ENCODE measurements at places on chromosomes 16 and 17.
A peak's percentile ranks its signal among the peaks of the same experiment; 100 is the strongest.

- DNase-seq, result no peak
Observed at GRCh38 chr16:6993544-6993943, 339.1 kb upstream of the RBFOX1 start.

GRCh38 chr16:86925067-86925791 lies 346.9 kb downstream of the FOXL1 start:
- peak; percentile 81 for DNase-seq

GRCh38 chr16:62821824-62822223 lies 785.6 kb upstream of the CDH8 start:
- no peak for DNase-seq

GRCh38 chr17:3015890-3016289 lies 47.5 kb downstream of the OR1D5 start:
- DNase-seq, result no peak

DNA sequence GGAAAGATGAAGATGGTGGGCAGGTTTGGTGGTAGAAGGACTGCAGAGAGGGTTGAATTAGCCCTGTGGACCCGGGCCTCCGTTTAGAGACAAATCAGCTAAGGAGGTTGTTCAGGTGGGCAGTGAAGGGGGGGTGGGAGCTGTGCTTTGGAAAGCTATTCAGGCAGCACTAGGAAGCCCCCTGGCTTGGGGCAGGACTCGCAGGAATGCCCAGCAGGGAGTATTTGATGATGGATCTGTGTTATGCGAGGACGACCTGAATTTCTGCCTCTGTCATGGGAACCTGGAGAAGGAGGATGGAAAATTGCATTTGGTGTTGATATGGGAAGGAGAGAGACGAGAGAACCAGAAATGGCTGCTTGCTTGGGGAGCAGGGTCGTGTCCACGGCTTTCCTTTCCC lies 3.5 kb downstream of the SPDYE4 start:
- no peak for DNase-seq

DNA sequence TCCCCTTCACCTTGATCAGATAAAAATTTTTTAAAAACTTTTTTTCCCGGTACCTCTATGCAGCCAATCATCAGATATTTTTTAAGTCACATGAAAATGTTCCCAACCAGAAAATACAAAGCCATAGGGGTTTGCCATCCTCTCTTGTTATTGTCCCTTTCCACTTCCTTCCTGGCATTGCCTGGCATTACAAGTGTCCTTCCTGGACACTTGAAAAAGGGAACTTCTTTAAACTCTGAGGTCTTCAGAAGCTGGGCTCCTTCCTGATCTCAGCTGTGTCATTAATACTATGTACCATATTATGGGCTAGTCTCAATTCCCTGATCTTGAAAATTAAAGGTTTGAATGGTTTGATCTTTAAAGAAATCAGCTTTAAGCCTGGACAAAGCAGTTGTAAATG lies 64.9 kb downstream of the TEX14 start:
- no peak for DNase-seq

DNA sequence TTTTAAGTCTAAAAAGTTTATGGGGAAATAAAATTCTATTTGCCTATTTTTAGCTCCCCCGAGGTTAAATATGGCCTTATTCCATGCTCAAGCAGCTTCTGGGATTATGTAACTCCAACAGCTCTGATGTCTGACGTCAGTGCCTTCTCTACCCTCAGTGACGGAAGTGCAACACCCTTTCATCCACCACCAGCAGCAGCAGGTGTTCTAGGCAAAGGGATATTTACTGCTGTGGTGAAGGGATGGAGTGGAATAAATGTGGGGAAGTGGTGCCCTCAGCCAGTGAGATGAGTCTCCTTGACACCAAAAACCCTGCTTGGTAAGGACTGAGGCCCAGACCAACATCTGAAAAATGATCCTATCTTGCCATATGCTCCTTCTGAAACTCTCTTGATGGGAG lies 247.4 kb downstream of the SHISA9 start:
- DNase-seq, result no peak

GRCh38 chr17:60554377-60554788 lies 28.3 kb upstream of the APPBP2 start:
- peak; percentile 96 for DNase-seq

GRCh38 chr16:58337090-58337444 lies 42.2 kb upstream of the PRSS54 start:
- DNase-seq, result no peak

DNA sequence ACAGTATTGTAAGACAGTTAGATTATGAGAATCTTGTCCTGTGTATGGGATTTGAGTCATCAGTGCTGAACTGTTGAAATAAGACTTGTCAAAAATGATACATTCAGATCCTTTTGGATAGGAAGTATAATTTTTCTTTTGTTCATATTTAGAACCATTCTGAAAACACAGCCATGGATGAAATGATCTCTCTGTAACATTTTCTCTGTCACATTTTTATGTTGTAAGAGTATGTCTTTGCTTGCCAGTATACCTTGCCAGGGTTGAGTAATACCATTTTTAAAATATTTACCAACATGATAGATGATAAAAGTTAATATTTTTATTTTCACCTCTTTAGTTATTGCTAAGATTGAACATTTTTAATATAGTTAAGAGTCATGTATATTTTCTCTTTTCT lies 45.0 kb downstream of the NSRP1 start:
- DNase-seq, result peak; percentile 29

DNA sequence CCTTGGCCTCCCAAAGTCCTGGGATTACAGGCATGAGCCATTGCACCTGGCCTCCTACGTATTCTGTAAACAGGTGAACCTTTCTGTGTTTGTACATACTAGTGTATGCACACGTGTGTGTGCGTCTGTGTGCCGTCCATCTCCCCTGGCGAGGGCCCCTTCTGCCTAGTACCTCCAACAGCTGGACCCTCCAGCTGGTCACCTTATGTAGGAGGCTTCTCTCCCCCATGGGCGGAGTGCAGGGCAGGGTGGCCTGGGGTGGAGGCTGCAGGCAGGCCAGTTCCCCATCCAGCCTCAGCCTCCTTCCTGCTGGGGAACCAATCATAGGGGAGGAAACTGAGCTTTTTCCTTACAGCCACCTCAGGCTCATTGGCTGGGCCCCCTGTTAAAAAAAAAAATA lies 24.4 kb upstream of the DOC2B start:
- no peak for DNase-seq

DNA sequence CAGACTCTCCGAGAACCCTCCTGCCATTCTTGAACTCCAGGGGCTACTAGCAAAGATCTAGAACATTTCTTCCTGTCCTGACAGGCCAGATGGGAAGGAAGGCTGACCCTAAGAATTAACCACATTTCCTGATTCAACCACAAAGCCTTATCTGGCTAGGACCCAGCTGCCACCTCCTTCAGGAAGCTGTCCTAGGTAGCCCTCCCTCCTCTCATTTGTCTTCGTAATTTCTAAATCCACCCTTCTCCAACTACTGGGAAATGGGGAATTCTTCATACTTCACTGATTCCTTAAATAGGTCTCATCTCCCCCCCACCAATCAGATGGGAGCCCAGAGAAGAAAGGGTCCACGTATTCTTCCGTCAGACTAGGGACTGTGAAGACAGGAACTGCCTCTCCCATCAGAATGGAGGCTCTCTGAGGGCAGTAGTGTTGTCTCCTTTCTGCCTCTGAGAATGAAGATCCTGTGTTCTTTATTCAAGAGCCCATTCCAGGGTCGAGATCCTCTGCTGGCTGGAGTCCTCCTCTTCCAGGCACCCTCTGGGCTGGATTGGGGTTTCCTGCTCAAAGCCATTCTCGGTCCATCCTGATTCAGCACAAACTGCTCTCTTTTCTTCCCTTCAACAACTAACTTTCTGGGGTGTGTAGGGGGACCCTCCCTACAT lies 2.1 kb downstream of the SAMD14 start:
- DNase-seq, result peak; percentile 49

GRCh38 chr16:56539656-56540055 lies 19.8 kb upstream of the BBS2 start:
- no peak for DNase-seq

GRCh38 chr16:9115277-9115676 lies 23.8 kb downstream of the HAPSTR1 start:
- DNase-seq, result peak; percentile 38

DNA sequence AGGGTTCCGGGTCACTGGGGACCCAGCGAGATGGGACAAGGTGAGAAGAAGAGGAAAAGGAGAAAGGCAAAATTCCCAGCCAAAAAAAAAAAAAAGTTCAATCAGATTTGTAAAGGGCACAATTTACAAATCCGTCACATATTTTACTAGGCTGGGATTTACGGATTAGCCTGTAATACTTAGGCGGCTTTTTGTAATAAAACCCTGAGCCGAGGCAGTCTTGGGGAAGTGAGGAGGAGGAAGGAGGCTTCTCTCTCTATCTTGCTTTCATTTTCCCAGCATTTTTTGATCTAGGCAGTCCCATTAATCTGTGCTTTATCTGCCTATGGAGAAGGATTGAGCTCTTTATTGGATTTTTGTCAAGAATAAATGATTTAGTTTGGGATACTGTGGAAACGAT lies 130.6 kb upstream of the SDK2 start:
- DNase-seq, result no peak

DNA sequence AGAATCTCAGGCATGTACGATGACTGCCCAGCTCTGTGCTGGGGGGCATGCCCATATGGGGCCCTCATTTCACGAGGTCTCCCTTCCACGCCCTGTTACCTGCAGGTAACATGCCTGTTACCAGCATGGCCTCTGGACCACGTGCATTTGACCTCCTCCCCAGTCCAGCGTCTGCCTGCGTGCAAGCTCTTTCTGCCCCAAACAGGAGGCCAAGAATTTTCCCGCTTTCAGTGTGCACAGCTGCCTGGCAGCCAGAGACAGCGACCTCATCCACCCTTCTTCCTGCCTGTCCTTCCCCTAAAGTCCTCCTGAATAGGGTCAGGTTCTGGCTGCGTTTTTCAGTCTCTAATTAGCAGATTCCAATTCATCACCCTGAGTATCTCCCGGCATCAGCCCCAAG lies 306.5 kb upstream of the ZFHX3 start:
- no peak for DNase-seq

- no peak for DNase-seq
Observed at GRCh38 chr16:5580772-5581171, 483.2 kb upstream of the EEF2KMT start.

- peak; percentile 40 for DNase-seq
Observed at GRCh38 chr16:381789-382717, at the start of gene PGAP6. Gene PGAP6, minus strand, starts transcription at chr16:381978. Its CDS starts 157 bp downstream, at chr16:381821.

DNA sequence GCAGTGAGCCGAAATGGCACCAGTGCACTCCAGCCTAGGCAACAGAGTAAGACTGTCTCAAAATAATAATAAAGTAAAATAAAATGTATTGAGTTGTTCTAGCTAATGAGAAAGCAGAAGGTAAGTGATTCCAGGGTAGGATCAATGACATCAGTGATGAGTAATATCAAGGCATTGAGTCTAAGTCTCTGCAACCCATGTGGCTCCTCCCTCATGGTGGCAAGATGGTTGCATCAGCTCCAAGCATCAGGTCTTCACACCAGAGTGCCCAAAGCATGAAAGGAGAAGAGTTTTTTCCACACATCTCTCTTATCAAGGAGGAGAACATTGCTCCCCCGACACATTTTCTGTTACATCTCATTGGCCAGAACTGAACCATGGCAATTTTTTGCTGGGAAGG lies 34.8 kb upstream of the GAS7 start:
- DNase-seq, result no peak

DNA sequence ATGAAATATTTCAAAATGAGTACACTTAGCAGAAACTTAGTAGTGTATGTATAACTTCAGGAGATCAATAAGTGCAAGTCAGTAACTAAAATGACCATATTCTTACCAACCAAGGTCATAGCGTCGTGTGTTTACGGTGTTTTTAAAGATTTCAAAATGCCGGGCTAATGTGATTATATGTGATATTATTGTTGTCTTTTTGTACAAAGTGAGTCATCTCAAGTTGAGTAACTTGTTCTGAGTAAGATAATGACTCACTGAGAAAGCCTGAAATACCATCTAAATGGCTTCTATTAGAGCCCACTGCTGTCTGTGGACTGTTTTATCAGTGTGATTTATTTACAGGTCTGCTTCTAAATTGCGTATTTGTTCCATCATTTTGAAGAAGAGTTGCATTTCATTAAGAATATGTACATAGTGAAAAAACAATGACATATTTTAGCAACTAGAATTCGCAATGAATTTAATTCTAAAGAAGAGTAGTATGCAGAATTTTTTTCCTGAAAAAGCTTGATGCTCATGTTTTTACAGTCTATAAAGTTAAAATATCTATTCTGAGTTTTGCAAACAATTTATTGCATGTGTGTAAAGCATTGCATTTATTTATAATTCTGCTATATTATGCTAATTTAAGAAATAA lies 12.7 kb downstream of the KRT12 start:
- DNase-seq, result peak; percentile 94

DNA sequence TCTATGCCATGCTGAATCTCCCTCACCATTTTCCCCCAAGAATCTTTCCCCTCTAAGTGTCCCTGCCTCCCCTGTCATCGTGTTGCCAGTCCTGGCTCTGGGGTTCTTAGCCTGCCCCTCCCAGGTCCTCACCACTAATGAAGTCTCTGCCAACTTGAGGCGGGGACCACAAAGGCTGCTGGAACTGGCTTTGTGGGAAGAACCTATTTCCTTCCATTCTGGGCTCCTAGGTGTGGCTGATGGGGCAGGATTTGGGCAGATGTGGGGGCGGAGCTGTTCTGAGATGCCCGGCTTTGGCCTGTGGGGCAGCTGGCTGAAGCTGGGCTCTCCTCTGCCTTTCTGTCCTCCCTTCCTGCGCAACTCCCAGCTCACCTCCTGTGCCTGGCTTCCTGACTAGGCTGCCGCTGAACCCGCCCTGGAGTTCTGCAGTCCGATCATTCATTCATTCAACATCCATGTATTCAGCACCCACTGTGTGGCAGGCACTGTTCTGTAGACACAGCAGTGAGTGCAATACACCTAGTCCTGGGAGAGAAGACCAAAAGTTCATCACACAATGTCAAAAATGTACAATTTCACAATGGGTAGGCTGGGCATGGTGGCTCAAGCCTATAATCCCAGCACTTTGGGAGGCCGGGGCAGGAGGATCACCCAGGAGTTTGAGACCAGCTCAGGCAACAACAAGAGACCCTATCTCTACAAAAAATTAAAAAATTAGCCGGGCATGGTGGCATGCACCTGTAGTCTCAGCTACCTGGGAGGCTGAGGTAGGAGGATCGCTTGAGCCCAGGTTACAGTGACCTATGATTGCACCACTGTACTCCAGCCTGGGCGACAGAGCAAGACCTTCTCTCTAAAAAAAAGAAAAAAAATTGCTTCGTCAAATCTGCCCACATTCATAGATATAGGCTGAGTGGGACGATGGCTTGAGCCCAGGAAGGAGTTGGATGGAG lies 1.9 kb upstream of the SNN start:
- no peak for DNase-seq
